ENCODE measurements at places on chromosomes 12 and 14. TPM values are rescaled to one million over a fixed set of nuclear protein-coding genes. Genes with fewer than 3 reads are reported as not detected.
A peak's percentile ranks its signal among the peaks of the same experiment; 100 is the strongest.

The CCDC177 gene
- not detected for total RNA-seq

- DNase-seq: no peak
Observed at GRCh38 chr14:59753512-59753911, 117.1 kb downstream of the RTN1 start.

DNA sequence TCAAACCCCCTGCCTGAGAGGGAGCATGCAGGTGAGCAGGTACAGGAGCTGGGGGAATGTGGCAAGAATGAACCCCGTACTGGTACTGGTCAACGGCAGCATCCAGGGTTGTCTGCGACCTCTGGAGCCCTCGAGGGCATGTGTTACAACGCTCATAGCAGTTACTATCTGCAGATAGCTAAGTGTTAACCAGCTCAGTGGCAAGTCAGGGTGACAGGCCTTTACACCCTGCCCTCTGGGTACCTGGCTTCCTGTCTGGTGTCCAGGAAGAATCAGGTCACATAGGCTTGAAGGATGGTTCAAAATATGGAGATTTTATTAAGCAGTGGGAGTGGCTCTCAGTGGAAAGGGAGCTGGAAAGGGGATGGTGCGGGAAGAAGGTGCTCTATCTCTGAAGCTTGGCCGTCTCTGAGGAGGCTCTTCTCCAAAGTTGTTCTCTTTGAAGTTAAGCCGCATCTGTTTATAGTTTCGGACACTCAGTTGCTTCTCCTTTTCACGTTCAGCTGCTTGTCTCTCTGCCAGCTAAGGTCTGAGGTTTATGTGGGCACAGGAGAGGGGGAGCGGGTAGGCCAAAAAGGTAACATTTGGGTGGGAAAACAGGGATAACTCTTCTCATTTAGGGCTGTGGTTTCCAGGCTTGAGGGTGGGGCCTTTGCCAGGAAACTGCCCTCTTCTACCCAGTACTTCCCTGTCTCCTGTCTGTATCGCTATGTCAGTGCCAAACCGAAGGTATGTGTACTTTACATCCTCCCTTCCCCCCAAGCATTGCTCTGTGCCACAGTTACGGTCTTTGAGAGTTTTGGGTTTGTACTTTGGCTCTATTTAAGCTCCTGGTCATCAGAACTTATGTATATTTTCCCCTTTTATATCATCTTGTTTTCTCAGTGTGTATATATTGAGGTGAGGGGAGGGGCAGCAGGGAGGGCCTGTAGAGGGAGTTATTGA is 305.8 kb downstream of the RGS6 start:
- DNase-seq: no peak

- DNase-seq: no peak
Observed at GRCh38 chr12:28192125-28192524, 1.9 kb downstream of the CCDC91 start.

GRCh38 chr12:84986586-84986985 is 49.5 kb downstream of the TSPAN19 start:
- DNase-seq: no peak

DNA sequence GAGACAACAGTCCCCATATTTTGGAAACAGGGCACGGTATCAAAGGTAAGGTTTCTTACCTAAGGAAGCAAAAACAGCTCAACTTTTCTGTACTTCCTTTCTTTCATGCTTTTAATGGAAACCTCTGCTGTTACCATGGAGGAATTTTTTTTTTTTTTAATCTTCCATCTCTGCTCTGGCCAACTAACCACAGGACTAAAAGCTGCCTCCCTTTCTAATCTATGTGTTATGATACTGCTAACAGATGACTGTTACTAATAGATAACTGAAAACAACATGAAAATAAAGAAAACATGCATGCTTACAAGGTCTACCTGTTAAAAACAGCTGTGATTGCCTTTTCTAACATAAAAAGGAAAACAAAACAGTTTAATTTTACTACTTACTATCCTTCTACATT is 168.4 kb downstream of the SOX5 start:
- DNase-seq: no peak

The RIMKLB gene
- 18.6 TPM for total RNA-seq

DNA sequence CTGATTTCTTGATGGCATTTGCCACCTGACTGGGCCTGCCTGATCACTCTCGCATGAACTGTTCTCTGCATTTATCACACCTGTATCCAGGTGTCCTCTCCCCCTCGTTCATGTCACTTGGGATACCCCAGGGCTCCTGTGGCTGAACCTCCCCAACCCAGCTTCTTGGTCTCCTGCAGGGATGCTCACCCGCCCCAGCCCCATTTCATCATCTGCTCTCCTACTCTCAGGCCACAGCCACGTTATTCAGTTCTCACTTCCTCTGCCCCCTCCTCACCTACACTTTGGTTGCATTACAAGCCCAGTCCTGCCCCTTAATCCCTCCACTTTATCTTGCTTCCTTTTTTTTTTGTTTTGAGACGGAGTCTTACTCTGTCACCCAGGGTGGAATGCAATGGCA is 35.5 kb downstream of the TMBIM6 start:
- DNase-seq: no peak

GRCh38 chr12:2008677-2009076 is 4.4 kb upstream of the DCP1B start:
- DNase-seq: no peak

GRCh38 chr12:34209259-34209835 is 187.1 kb downstream of the ALG10 start:
- DNase-seq: no peak

- DNase-seq: no peak
Observed at GRCh38 chr14:38808734-38809455, 294.1 kb downstream of the SEC23A start.

- DNase-seq: no peak
Observed at GRCh38 chr12:132131952-132132351, 12.2 kb downstream of the DDX51 start.

- DNase-seq: no peak
Observed at GRCh38 chr12:66768293-66768692, 89.4 kb upstream of the GRIP1 start.

DNA sequence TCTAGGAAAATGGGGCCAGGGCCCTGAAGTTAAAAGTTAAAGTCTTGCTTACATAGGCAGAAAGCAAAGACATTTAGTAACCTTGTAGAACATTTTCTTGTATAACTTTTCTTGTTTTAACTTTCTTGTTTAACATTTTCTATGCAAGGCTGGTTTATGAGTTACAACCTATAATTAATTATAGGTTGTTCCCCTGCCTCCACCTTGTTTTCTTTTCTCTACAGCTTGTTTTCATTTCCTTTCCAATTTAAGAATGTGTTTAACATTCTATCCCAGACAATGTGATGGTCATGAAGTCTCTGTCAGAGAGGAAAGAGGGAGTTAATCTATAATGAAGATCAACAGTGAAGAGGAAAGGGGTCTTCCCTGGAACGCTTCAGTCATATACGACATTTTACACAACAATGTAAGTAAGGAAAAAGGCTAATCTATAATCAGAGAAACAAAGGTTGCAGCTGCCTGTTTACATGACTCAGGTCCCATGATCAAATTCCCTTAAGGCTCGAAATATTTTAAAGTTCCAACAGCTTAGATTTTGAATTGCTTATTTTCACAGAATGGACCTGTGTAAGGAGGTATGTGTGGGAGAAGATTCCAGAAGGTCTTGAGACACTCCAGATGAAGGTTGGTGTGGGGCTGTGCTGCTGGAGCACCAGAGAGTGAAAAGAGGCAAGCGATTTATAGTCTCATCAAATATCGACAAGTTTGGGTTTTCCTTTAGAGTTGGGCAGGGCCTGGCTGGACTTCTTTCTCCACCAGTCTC is 34.2 kb upstream of the TCL1B start:
- DNase-seq: no peak

The MYH6 gene
- total RNA-seq: not detected

The KLRK1 gene
- total RNA-seq: not detected

DNA sequence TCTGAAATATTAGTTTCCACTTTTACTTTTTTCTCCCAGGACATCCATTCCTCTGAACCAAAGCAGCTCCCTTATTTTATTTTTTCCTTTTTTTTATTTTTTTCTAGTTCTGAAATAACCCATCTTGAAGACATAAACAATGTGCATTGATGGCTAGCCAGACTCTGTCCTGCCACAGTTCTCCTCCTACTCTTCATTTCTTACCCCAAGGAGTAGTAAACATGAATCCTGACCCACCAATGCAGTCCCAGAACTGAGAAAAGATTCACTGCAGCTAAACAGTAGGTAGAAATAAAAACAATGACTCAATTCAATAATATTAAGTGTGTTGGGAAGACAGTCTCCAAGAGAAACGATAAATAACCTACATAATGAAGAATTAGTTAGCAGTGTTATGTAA is 65.7 kb upstream of the NOVA1 start:
- DNase-seq: no peak

The ALG10 gene
- total RNA-seq: 7.3 TPM

GRCh38 chr12:70165450-70165849 is 77.8 kb upstream of the CNOT2 start:
- no peak for DNase-seq

DNA sequence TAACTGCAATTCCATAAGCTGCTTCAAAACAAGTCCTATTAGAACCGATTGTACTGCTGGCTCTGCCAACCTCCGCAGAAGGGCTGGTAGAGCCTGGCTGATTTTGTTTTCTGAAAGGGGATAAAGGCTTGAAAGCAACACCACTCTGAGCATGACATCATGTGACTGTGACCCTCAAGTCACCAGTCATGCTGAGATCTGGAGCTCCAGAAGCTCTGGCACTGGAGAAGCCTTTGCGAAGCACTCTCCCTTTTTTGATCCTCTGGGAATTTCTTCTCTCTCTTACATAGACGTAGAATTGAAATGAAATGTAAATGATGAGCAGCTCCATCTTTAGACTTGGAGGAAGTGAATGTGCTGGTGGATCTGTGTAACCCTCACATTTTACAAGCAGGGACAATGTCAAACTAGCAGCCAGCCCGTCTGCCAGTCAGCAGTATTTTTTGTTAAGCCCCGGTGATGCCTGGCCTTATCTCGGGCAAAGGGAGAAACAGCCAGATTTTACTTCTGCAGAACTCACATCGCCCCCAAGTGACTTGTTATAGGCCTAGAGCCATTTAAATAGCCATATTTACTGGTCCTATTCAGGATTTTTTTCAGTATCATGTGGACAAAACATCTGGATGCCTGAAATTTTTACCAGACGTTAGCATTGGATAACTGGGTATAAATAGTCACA is 112.1 kb upstream of the NPAS3 start:
- DNase-seq: peak; percentile 19

DNA sequence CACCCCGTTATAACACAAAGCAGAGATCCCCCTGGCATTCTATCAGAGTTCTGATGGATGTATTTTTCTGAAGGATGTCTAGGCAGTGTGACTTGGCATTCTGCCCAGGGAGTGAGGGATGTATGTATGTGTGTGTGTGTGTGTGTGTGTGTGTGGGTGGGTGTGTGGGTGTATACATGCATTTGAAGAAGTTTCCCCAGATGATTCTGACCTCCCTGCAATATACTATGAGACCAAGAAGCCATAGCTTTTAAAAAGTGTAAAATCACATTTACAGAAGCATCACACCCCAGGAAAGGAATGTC is 59.7 kb upstream of the NAP1L1 start:
- peak; percentile 30 for DNase-seq

DNA sequence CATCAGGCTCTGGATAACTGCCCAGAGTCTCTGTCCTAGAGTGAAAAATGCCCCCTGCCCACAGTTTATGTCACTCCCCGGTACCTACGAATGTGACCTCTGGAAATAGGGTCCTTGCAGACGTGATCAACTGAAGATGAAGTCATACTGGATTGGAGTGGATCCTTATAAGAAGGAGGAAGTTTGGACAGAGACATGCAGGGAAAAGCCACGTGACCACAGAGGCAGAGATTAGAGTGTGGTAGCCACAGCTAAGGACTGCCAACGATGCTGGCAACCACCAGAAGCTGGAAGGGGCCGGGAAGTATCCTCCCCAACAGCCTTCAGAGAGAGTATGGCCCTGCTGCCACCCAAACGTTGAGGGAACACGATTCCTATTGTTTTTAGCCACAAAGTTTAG is 101.2 kb upstream of the NCOR2 start:
- no peak for DNase-seq

- DNase-seq: no peak
Observed at GRCh38 chr14:20184181-20184580, 6.5 kb upstream of the OR11G2 start.

- peak; percentile 94 for DNase-seq
Observed at GRCh38 chr12:92143686-92144630, 1.7 kb downstream of the BTG1 start.

DNA sequence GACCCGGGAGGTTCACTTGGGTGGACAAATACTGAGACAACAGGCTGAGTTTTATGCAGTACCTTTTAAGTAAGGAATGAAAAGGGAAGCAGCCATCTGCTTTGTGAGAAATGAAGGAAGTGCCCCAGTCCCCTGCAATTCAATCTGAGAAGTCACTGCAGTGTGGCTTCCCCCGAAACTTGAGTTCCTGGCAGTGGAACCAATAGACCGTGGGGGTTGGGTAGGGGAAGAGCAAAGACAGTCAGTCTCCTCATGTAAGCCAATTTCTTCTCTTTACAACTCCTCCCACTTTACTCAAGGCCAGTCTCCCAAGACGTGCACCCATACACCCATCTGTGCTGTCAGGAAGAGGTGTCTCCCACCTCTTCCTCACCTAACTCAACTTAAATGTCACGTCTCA is 206.5 kb downstream of the BCAT1 start:
- no peak for DNase-seq

GRCh38 chr12:121323908-121324307 is 27.4 kb upstream of the CAMKK2 start:
- no peak for DNase-seq

All from H4 (cell line).